ENCODE measurements at places on chromosomes 3 and 15.

GRCh38 chr3:68162644-68163043 lies 508.2 kb upstream of the SUCLG2 start:
- DNase-seq = no peak

- DNase-seq = no peak
Observed at GRCh38 chr3:29773481-29773880, 492.6 kb downstream of the RBMS3 start.

DNA sequence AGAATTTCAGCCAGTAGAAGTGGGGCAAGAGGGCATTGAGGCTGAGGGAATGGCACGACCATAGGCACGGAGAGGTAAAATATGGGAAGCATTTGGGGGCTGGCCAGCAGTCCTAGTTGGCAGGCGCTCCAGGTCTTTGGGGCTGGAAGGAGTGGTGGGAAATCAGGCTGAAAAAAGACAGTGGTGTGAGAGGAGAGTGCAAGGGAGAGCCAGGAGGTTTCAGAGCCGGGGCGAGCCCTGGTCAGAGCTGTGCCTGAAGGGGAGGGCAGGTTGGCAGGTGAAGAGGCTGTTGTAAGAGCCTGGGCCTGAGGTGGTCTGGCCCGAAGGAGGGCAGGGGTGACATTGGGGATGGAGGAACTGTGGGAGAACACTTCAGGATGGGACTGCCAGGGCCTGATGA lies 1.6 kb upstream of the IDH3A start:
- DNase-seq = no peak

DNA sequence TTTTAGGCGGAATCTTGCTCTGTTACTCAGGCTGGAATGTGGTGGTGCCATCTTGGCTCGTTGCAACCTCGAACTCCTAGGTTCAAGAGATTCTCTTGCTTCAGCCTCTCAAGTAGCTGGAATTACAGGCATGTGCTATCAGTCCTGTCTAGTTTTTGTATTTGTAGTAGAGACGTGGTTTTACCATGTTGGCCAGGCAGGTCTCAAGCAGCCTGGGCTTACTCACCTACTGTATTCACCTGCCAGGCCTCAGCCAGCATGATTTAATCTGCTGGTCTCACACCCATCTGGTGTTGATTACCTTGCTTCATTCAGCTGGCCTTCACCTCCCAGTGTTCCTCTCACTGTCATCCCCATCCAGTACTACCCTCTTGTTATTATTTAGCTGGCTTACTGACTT lies 102.0 kb downstream of the IL12A start:
- no peak for DNase-seq

DNA sequence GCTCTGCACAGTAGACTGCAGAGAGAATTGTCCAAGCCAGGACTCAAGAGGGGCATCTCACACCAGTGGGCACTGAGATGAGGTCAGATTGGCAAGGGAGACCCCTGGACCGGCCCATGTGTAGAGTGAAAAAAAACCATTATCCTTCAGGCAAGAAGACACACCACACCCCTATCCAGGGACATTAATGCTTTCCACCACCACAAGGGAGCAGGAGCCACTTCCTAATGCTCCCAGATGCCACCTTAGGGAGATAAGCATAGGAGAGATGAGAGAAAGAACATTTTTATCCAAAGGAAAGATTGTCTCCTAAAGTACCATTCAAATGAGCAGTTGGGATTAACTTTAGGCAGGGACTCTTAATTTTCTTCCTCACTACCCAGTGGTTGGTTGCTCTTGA lies 109.6 kb upstream of the PTX3 start:
- no peak for DNase-seq

DNA sequence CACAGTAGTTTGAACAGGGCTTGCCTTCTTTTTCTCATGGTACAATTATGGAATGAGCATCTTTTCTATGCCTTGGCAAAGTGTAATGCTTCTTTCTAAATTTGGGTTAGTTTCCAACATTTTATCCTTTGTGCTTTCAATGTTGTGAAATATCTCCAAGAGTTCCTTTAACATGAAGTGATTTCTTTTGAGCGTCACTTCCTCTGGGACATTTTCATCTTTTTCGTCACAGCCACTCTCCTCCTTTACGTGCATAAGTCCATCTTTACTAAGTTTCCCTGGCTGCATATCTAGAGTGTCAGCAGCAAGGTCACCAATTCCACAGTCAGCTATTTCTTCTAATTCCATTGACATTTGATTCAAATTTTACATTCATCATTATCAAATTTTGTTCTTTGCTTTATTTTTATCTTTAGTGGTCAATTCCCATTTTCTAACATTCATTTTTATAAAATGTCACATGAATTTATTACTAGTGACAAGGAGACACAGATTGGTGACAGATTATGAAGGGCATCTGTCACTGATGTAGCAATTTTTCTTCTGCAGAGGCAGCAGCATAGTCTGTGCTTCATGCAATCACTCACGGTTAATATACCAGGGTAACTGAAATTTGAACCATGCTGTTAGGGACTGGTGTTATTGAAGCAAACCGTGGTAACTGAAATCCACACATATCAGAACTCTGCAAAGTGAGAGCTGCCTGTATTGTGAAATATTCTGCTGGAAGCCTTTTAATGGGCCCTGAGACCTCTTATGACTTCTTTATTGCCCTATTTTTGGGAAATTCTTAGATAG lies 126.5 kb upstream of the THBS1 start:
- DNase-seq = no peak

DNA sequence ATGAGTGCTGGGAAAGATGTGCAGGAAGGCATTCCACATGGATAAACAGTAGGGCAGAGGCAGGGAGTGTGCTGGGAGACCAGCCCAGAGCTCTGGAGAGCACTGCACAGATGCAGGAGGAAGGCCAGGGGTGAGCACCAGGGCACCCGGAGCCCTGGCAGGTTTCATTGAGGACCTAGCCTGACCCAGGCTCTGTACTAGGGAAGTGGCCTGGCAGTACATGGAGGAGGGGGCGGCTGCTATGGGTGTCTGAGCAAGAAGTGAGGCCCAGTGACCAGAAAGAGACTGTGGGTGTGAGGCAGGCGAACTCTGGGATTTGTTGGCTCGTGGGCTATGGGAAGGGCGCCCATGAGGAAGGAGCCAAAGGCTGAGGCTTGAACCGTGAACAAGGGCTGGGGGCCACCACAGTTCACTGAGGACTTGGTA lies 139.1 kb downstream of the DNAJB8 start:
- no peak for DNase-seq
